ENCODE measurements at places on chromosomes 2 and 18. TPM values are rescaled to one million over a fixed set of nuclear protein-coding genes. Genes with fewer than 3 reads are reported as not detected.

Gene SLC19A3
- total RNA-seq, result 2.2 TPM

Gene FOXI3
- total RNA-seq, result not detected

Gene TWIST2
- total RNA-seq, result 42.2 TPM

Gene CD207
- not detected for total RNA-seq

Gene FBXO36
- 1.8 TPM for total RNA-seq
